Thymus (tissue), 14 donors: ENCODE measurements at places on chromosomes 1 and 21.

DNA sequence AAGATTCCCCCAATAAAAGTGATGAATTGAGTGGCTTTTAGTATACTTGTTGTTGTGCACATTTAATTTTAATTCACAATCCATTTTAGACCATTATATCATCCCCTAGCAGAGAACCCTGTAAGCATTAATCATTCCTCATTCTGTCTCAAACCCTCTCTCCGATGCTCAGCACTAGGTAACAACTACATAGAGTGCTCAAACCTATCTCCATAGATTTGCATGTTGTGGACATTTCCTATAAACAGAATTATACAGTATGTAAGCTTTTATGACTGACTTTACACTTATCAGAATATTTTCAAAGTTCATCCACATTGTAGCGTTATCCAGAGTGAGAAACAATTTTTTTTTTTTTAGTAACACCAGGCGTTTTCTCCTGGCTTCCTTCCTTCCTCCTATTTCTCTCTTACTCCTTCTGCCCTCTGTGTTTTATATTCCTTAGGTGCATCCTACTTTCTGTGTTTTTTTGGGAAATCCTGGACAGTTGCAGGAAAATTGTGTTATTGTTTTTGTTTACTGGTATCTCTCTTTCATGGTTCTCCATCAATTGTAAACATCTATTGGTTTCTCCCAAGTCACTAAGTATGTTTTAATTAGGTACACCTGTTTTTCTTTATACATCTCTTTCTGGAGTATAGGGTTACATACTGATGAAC lies 1528.0 kb upstream of the TPTE start:
- no peak for DNase-seq

- no peak for DNase-seq
Observed at GRCh38 chr1:29356663-29357062, 120.3 kb downstream of the PTPRU start.

DNA sequence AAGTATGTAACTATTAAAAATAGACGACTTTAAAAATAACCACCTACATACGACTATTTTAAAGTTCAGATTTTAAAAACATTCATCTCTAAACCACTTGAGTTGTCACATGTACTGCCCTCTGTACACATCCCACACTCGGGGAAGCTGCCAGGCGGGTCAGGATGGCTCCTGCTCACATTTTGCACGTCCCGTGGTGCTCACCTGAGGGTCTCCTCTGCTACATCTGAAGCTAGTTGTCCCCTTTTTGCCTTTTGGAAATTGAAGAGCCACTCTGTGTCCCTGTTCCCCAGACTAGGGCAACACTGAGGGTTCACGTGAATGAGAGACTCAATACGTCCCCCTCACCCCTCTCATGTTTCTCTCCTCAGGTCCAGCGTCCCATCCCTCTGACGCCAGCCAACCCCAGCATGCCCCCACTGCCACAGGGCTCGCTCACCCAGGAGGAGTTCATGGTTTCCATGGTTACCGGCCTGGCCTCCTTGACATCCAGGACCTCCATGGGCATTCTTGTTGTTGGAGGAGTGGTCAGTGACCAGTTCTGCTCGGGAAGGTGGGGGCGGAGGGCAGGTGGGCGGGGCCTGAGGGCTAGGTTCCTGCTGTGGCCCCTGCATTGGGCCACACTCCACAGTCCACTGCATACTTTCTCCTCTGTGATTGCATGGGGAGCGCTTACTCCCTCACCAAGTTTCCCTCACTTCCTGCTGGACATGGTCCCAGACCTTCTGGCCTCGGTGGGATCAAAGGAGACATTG lies 13.0 kb upstream of the MIIP start:
- no peak for DNase-seq

DNA sequence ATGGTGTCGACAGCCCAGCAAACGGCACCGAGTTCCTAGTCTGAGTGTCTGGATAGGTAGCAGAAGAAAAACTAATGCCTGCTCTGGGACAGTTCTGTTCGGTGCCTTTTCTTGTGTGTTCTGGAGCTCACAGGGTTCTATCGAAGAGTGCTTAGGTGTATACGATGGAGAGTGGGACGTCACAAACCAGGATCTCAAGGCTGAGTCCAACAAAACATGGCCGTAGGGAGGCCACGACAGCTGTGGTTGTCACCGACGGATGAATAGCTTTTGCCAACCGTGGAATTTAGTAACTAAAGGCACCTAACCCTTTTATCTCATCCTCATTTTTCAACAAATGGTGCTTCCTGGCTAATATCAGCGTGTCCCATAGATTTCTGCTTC lies 635 bp upstream of the SYNJ1 start:
- DNase-seq, result no peak

- DNase-seq, result no peak
Observed at GRCh38 chr1:30416221-30416820, 307.1 kb downstream of the MATN1 start.

- no peak for DNase-seq
Observed at GRCh38 chr21:28627261-28627660, 365.4 kb downstream of the LTN1 start.

GRCh38 chr1:109535971-109536491 lies 3.6 kb upstream of the GPR61 start:
- no peak for DNase-seq

DNA sequence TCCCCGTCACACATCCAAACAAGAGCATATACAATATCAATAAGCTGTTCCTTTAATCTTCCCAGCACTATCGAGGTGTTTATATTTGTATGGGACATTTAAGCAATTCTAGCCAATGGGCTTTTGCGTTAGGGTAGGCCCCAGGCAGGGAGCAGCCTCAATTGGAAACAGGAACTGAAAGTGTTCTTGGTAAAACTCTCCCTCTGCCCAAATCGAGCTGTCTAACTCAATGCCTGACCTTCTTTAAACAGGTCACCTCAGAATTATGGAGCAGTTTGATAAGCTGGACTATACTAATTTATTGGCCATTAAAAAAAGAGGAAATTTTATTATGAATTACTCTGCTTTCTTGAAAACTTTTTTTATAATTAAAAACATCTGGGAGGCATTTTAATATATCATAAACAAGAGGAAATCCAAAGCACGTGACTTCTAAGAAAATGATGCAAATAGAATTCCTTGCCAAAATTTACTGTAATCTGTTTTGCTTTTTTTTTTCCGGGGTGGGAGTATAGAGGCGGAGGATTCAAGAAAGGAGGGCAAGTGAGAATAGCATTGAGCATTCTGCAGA lies 498.1 kb downstream of the LMO4 start:
- no peak for DNase-seq

- no peak for DNase-seq
Observed at GRCh38 chr1:39134768-39135333, 69.6 kb upstream of the MACF1 start.

DNA sequence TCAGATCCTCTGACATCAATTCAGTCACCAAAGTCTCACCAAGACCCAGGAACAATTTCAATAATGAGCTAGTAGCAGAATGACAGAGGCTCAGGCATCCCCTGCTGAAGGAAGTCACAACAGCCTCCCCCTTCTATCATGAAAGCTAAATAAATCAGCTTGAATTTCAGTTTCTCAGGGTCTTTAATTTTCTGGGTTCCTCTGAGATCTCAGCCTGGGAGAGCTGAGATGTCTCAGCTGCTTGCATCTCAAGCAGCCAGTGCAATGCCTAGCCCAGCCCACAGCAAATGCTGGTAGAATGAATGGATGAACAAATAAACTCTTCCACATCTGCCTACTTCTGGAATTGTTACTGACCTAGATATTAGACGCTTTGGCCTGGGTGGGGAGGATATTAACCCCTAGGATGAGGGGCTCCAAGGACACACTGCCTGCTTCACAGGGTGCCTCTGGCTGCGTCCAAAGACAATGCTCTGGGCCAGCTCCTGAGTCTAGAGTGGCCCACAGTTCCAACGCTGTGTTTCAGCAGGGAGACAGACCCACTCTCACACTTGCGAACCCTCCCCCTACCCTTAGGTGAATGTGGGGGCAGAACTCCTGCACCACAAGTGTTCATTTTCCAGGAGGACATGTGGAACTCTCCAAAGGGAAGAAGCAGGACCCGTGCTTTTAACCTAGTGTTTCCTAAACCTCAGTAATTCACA lies 11.2 kb upstream of the LORICRIN start:
- no peak for DNase-seq

DNA sequence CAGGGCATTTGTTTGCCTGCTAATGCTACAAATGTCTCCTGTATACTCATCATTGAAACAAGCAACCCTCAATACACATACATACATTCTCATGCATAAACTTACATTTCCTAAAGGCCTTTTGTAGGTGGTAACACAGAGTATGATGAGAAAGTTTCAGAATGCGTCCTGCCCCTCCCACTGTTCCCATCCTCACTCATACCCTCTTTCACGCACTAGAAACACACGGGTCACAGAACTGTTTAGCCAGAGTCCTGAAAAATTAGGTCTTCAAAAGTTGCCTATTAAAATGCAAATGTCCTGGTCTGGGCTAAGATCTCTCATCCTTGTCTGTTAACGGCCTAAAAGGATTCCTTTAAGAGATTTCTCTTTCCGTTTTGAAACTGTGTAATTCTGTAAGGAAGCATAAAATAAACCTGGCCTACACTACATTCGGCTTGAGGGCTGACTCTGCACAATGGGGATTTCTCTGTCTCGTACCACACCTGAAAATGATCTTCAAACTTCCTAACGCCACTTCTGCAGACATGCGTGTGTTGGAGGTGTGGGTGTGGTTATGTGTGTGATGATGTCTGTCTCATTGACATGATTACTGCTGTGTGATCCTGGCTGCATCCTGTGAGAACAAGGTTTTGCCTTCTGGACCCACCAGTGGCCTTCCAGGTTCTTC lies 5.3 kb upstream of the FCER1A start:
- no peak for DNase-seq

GRCh38 chr1:59768792-59769735 lies 45.7 kb upstream of the HOOK1 start:
- no peak for DNase-seq

GRCh38 chr1:228540161-228540917 lies 53.2 kb downstream of the RNF187 start:
- no peak for DNase-seq

DNA sequence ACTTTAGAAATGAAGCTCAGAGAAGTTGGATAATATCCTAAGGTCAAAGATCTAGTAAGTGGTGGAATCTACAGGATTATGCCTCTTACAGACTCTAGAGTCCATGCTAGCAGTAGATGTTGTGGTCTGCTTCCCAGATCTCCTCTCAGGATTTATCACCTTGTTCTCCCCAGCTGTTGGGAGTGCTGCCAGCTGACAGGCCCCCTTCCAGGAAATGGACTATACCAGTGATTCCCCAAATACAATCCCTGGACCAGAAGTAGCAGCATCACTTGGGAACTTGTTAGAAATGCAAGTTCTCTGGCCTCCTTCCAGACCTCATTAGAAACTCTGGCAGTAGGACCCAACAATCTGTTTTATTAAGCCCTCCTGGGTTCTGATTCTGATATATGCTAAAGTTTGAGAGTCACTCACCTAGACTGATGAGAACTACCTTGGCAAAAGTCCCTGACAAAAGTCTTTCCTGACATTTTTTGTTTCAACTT lies 24.5 kb upstream of the NTNG1 start:
- DNase-seq, result no peak

DNA sequence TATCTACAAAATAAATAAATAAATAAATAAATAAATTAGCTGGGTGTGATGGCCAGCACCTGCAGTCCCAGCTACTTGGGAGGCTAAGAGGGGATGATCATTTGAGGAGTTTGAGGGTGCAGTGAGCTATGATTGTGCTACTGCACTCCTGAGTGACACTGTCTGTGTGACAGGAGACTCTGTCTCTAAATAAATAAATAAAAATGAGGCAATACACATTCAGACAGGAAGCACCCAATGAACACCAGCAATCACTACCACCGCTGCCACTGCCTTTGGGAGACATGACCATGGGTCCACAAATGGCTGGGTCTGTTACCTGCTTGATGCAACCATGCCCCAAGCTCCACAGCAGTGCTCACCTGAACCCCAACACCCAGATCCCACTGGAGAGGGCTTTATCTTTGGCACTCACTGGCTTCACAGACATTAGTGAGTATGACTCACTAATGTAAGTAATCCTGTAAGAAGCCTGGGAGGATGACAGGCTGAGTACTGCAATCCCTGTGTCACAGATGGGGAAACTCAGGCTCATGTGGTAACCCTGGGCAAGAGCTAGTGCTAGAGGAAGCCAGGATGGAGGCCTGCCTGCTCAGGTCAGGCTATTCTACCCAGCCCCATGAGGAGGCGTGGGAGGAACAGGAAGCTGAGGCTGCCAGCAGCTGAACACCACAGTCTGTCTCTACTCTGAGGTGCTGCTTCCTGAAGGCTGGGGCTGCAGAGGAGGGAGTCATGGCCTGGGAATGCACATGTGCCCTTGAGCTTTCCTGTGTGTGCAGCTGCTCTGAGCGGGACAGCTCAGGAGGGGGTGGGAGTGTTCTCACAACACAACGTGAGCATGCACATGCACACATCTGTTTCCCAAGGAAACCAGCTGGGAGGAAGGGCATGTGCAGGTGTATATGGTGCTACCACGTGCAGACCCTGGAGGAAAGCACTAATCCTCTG lies 43.0 kb downstream of the SLC9A1 start:
- peak; percentile 45 for DNase-seq

DNA sequence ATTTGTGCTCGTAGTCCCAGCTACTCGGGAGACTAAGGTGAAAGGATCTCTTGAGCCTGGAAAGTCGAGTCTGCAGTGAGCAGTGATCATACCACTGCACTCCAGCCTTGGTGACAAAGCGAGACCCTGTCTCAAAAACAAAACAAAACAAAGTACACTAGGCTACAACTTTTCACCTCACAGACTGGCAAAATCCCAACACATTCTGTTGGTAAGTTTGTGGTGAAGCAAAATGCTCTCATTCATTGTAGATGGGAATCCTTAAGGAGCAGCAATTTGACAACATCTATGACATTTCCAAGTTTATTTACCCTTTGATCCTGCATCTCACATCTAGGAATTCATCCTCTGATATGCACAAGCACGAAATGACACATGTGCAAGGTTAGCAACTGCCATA lies 20.2 kb upstream of the SLC1A7 start:
- no peak for DNase-seq

DNA sequence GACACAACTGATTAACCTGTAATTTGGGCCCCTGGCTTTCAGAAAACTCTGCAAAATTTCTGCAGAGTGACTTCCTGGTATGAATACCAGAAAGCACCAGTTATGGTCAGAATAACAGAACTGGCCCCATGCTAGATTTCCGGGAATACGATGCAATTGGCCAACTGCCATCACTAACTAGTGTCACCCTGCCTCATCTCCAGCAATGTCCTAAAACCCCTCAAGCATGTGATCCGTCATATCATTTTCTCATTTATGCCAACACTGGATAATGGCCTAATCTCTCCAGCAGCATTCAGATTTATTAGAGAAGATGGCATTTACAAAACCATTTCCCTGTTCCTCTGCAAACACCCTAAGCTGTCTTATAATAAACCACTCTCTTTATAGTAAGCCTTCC lies 15.4 kb downstream of the KAZN start:
- DNase-seq, result no peak

GRCh38 chr1:21865609-21865942 lies 53.5 kb downstream of the LDLRAD2 start:
- DNase-seq, result no peak

GRCh38 chr1:184953600-184954219 lies 20.6 kb downstream of the NIBAN1 start:
- DNase-seq, result no peak
